ENCODE measurements at places on chromosomes 4 and X.

- DNase-seq: no peak
Measured at GRCh38 chrX:123121241-123121640, 62.8 kb upstream of the GRIA3 start.

GRCh38 chr4:178068136-178068535, 625.9 kb upstream of the AGA start:
- DNase-seq: no peak

- DNase-seq: no peak
Measured at GRCh38 chr4:97317201-97317600, 826.1 kb downstream of the STPG2 start.

DNA sequence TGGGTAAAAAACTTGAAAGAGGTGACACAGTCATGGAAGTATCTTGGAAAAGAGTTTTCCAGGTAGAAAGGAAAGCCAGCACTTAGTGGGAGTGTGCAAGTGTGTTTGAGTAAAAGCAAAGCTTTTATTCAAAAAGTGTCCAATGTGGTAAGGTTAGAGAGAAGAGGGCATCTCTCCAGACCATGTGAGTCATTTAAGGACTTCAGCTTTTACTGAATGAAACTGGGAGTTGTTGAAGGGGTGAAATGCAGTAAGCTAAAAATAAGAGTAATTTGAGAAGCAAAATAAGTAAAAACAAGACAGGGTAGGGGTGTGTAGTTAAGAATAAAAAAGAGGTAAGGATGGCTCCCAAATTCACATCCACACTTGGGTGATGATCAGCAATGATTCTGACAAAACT, 238.9 kb downstream of the SLC7A11 start:
- DNase-seq: no peak

- DNase-seq: no peak
Measured at GRCh38 chrX:108224218-108224617, 132.6 kb downstream of the ATG4A start.

- DNase-seq: no peak
Measured at GRCh38 chrX:149374751-149375150, 130.4 kb downstream of the IDS start.

- DNase-seq: no peak
Measured at GRCh38 chr4:135434936-135435335, 1233.3 kb upstream of the PABPC4L start.

DNA sequence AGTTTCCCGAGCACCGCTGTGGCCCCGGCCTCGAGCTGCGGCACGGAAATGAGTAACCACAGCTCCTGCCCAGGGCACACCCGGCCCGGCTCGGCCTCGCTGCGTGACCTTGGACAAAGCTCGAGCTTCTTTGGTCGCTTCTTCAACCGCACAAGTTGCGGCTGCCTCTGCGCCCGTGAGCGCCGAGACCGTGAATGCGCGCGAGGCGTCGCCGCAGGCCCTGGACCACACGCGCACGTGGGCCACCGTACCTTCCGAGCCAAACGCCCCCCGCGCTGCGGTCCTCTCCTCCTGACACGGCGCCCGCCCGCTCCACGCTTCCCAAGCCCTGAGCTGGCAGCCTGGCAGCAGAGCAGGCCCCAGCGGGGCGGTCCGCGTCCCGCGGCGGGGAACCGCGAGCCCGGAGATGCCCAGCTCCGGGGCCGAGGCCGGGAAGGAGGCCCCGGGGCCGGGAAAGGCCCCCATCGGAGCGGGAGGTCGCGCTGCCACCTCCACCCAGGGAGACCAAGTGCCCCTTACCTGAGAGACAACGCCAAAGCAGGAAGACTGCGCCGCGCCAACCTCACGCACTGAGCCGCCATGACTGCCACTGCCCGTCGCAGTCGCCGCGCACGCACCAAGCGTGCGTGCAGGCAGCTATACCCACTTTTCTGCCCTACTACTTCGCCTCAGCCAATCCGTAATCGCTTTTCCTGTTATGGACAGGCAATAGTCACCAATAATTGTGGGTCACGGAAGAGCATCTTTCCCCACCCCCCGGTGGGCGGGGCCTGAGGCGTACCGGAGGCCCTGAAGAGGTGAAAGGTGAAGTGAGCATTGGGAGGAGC, at the start of gene GRPEL1:
TSS of gene GRPEL1 (minus strand) at position 613 of the 827 bp plus-strand sequence. CDS start at position 581, 32 bp downstream.
- DNase-seq: peak; percentile 100

DNA sequence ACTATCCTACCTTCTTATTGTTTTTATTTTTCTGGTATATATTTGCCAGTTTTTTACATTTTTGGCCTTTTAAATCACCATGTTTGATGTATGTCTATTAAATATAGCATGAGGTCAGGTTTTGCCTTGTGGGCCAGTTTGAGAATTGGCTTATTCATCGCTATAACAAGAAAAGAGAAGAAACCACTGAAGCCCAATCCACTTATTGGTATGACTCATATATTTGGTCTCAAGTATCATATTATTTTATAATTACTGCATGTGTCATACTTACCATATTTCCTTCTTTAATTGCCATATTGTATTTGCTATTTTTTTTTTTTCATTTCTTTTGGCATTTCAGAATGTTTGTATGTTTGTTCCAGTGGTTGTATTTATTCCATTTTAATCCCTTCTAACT, 99.3 kb downstream of the IRF2 start:
- DNase-seq: no peak

DNA sequence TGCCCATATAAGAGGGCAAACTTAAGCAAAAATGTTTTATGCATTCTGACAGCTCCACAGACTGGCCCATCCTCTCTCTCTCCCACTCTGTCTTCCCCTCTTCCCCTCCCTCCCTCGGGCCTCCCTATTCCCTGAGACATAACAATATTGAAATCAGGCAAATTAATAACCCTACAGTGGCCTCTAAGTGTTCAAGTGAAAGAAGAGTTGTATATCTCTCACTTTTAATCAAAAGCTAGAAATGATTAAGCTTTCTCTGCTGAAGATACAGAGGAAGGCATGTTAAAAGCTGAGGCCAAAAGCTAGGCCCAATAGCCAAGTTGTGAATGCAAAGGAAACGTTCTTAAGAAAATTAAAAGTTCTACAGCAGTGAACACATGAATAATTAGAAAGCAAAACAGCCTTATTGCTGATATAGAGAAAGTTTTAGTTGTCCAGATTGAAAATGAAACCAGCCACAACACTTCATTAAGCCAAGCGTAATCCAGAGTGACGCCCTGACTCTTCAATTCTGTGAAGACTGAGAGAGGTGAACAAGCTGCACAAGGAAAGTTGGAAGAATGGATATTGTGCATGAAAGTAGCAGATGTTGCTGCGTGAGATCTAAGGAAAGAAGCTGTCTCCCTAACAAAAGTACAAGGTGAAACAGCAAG, 54.9 kb downstream of the USO1 start:
- no peak for DNase-seq

- DNase-seq: no peak
Measured at GRCh38 chr4:143329985-143330384, 6.7 kb upstream of the GAB1 start.

GRCh38 chr4:75498041-75498440, 16.2 kb downstream of the RCHY1 start:
- no peak for DNase-seq

DNA sequence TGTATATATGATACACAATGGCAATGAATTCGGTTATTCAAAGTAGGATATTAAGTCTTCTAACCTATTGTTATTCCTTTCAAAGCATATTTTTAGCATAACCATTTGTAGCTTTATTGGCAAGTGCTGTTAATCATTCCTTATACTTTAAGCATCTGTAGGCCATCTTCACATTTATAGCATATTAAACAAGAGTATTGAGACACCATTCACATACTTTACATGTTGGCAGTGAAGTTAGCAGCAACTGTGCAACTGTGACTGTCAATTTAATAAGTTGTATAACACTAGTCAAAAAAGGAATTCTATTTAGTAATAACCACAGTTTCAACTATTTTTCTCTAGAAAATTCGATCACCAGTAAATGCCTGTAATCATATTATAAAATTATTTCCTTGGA, 107.3 kb upstream of the MYOZ2 start:
- no peak for DNase-seq

GRCh38 chr4:86916392-86916791, 18.4 kb upstream of the AFF1 start:
- no peak for DNase-seq

GRCh38 chrX:100700809-100701208, 31.1 kb downstream of the SYTL4 start:
- no peak for DNase-seq

DNA sequence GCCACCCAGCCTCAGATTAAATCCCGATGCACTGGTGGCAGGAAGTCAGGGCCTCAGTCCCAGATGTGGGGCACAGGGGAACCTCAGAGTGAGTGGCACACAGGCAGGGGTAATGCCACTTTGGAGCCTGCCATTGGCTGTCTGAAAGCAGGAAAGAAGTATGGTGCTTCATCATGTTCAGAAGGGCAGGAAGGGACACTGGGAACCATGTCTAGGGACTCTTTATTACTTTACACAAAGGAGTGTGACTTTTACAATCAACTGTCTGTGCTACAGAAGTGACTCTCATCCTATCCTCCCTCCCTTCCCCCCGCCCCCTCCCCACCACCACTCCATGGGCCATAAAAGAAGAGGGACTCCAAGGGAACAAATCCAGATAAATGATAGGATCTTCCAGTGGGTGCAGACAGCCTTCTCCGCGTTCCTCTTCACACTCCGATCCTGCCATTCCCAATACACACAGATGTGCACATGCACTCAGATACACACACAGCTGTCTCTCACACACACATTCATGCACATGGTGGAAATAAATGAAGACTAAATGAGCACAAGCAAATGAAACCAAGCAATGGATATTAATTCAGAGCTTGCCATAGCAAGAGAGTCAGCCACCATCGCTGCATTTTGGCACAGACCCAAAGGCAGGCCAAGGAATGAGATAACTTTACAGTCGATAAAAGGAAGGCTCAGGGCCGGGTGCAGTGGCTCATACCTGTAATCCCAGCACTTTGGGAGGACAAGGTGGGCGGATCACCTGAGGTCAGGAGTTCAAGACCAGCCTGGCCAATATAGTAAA, 2.5 kb upstream of the TMEM154 start:
- DNase-seq: no peak

DNA sequence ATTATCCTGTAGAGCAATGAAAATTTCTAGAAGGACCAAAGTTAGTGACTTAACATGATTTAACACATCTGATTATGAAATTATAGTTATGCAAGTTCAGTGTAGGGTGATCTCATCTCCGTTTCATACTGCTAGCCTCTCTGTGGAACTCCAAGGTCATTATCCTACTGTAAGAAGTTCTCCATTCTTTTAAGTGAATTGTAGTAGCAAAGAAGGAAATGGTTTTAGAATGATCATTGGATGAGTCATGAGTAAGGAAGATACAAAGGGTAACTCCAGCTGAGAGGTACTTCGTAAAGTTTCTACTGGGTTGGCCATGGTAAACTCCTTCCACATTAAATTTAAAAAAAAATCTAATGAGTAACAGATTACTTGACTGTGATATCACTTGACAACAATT, 215.0 kb upstream of the GIMD1 start:
- no peak for DNase-seq

- DNase-seq: no peak
Measured at GRCh38 chrX:133847340-133847994, 137.9 kb downstream of the GPC3 start.

DNA sequence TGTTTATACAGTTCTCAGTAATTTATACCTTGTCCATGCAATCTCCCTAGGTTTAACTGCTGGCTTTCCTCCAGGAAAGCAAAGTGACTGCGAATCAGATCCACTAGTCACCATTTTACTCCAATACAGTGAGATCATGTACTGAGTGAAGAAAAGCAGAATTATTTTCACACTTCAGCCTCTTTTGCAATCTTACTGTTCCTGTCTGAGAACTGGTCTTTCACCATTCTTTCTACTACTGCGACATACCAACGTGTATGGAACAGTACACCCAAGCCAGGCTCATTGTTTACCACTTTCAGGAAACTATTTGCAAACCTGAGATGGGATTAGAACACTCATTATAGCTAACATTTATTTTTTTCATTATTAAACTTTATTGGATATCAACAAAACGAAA, 8.0 kb upstream of the MSL3 start:
- no peak for DNase-seq

GRCh38 chr4:150038335-150039076, 39.7 kb upstream of the DCLK2 start:
- no peak for DNase-seq

- no peak for DNase-seq
Measured at GRCh38 chr4:4875611-4876010, 16.1 kb downstream of the MSX1 start.

DNA sequence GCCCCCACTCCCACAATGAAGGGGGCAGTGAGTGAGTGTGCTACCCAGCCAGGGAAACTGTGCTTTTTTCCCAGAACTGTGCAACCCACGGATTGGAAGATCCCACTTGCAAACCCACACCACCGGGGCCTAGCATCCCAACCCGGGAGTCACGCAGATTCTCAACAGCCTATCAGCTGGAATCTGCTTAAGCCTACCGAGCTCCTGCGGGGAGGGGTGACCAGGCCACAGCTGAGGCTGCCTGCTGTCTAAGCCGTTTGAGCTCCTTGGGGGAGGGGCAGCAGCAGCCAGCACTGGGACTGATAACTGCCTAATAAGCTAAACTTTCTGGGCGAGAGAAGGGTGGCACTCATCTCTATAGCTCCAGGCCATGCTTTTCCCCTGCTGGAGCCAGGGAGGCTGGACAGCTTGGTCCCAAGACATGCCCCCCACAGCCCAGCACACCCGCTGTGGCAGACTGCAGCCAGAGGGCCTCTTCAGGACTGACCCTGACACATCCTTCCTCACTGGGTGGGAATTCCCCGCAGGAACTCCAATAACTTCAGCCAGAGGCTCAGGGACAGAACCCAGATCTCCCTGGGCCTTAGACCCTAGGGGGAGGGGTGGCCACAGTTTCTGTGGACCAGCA, 161.3 kb upstream of the MAGEB18 start:
- DNase-seq: no peak

DNA sequence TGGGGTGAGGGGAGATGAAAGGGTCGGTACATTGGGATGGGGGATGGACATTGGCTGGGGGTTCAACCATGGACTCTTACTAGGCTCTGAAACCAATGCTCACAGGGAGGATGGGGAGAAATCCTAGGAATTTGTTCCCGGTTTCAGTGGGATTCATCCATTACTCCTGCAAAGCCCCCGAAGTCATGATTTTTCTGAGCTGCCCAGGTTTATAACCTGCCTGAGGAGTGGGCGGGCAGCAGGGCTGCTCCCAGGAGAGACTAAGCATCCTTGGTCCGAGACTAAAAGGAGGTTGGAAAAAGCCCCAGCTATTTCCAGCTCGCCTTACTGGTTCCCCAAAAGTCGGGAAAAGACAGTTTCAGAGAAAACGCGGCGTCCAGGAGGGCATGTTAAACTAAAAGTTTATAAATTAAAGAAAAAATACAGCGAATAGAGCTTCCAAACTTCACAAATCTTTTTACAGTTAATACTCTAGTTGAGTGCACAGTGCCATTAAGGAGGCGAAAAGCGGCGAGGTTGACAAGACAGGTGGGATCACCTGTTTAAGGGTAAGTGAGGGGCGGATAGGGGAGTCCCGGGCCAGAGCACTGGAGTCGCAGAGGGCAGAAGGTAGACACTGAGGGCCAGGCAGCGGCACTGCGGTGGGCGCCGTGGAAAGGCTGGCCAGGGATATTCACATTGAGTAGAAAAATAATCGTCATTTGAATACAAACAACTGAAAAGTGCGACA, 3.7 kb downstream of the NKX3-2 start:
- no peak for DNase-seq

Measured in stimulated activated CD8-positive, alpha-beta memory T cell treated with anti-CD3 and anti-CD28 coated beads, Interleukin-7, amount 100 ng/mL, for 1 hour (primary cell).